A549 treated with DMSO at 1 μM for 4 hours (cell line): ENCODE measurements at places on chromosomes 3 and 15. TPM values are rescaled to one million over a fixed set of nuclear protein-coding genes. Genes with fewer than 3 reads are reported as not detected.

The QRICH1 gene
- total RNA-seq, result 38.9 to 46.3 TPM (median 41.4 TPM) in 5 replicates

The GOLGA8K gene
- total RNA-seq, result 0.38 to 1.2 TPM (median 0.90 TPM) in 5 replicates

The TRH gene
- total RNA-seq, result not detected in 5 replicates

The NCKIPSD gene
- 6.6 to 10.6 TPM (median 9.0 TPM) in 5 replicates for total RNA-seq

The MGA gene
- total RNA-seq, result 7.6 to 10.0 TPM (median 8.6 TPM) in 5 replicates

The SYNPR gene
- total RNA-seq, result not detected in 5 replicates

The GNB4 gene
- 9.4 to 17.3 TPM (median 15.4 TPM) in 5 replicates for total RNA-seq

The CHRM5 gene
- 0.05 TPM in 1 of 5 replicates, not detected in the others for total RNA-seq

The MELTF gene
- total RNA-seq, result 46.4 to 63.5 TPM (median 58.3 TPM) in 5 replicates

The LMOD3 gene
- not detected in 5 replicates for total RNA-seq

The CADM2 gene
- total RNA-seq, result 0.12 to 0.23 TPM (median 0.17 TPM) in 4 of 5 replicates, not detected in the other

The GHSR gene
- not detected in 5 replicates for total RNA-seq

The FBXL2 gene
- total RNA-seq, result 5.3 to 9.5 TPM (median 7.8 TPM) in 5 replicates

The ZPLD1 gene
- 0.04 to 0.07 TPM (median 0.06 TPM) in 4 of 5 replicates, not detected in the other for total RNA-seq

The CSPG4 gene
- total RNA-seq, result 0.08 to 0.13 TPM (median 0.11 TPM) in 5 replicates

The TNNC1 gene
- 1.2 to 2.0 TPM (median 1.4 TPM) in 5 replicates for total RNA-seq

The TMEM212 gene
- not detected in 5 replicates for total RNA-seq

The ARPIN gene
- total RNA-seq, result 10.2 to 13.8 TPM (median 13.0 TPM) in 5 replicates

The LRCH3 gene
- total RNA-seq, result 13.2 to 18.1 TPM (median 16.8 TPM) in 5 replicates

The LRRC34 gene
- total RNA-seq, result not detected in 5 replicates

The PHLDB2 gene
- total RNA-seq, result 17.2 to 32.4 TPM (median 26.6 TPM) in 5 replicates

The SPINT1 gene
- 0.79 to 1.1 TPM (median 0.85 TPM) in 5 replicates for total RNA-seq

The LRRIQ4 gene
- not detected in 5 replicates for total RNA-seq

The CNTN3 gene
- not detected in 5 replicates for total RNA-seq

The CSPG5 gene
- 0.77 to 1.3 TPM (median 1.0 TPM) in 5 replicates for total RNA-seq

The SLC28A1 gene
- total RNA-seq, result 0.08 TPM in 1 of 5 replicates, not detected in the others

The FAM81A gene
- total RNA-seq, result 10.4 to 17.3 TPM (median 13.9 TPM) in 5 replicates

The TAGLN3 gene
- total RNA-seq, result not detected in 5 replicates

The KCNMB3 gene
- 0.91 to 1.6 TPM (median 1.2 TPM) in 5 replicates for total RNA-seq

The NOX5 gene
- 0.12 to 0.48 TPM (median 0.20 TPM) in 5 replicates for total RNA-seq

The DISP2 gene
- 0.32 to 1.3 TPM (median 1.2 TPM) in 5 replicates for total RNA-seq

The COL6A5 gene
- not detected in 5 replicates for total RNA-seq

The ATP8B4 gene
- total RNA-seq, result 0.80 to 1.6 TPM (median 0.84 TPM) in 5 replicates

The GOLGA8T gene
- total RNA-seq, result 0.66 to 1.7 TPM (median 1.3 TPM) in 5 replicates

The ADPGK gene
- total RNA-seq, result 68.9 to 84.4 TPM (median 83.2 TPM) in 5 replicates

The ADAMTS9 gene
- 0.54 to 0.78 TPM (median 0.59 TPM) in 5 replicates for total RNA-seq

The XRN1 gene
- total RNA-seq, result 3.3 to 8.5 TPM (median 5.1 TPM) in 5 replicates

The HCN4 gene
- 0.21 to 0.31 TPM (median 0.28 TPM) in 5 replicates for total RNA-seq

The MEX3B gene
- total RNA-seq, result 4.6 to 6.7 TPM (median 5.4 TPM) in 5 replicates

The KNG1 gene
- 0.17 TPM in 1 of 5 replicates, not detected in the others for total RNA-seq

The CCNB2 gene
- 95.3 to 108 TPM (median 106 TPM) in 5 replicates for total RNA-seq

The SPPL2A gene
- 81.9 to 114 TPM (median 111 TPM) in 5 replicates for total RNA-seq

The EBLN2 gene
- total RNA-seq, result 0.38 to 0.57 TPM (median 0.51 TPM) in 5 replicates

The TRPM1 gene
- not detected in 5 replicates for total RNA-seq

The RAB6B gene
- 1.5 to 2.4 TPM (median 1.7 TPM) in 5 replicates for total RNA-seq

The RAD51 gene
- 17.5 to 20.8 TPM (median 18.8 TPM) in 5 replicates for total RNA-seq

The ST3GAL6 gene
- total RNA-seq, result 0.69 to 0.82 TPM (median 0.71 TPM) in 5 replicates

The COL8A1 gene
- not detected in 5 replicates for total RNA-seq

The MESP1 gene
- 2.7 to 8.0 TPM (median 6.3 TPM) in 5 replicates for total RNA-seq

The NLGN1 gene
- not detected in 5 replicates for total RNA-seq

The PRR23B gene
- total RNA-seq, result not detected in 5 replicates

The VEPH1 gene
- total RNA-seq, result 0.07 to 0.14 TPM (median 0.07 TPM) in 3 of 5 replicates, not detected in the others

The TGM4 gene
- total RNA-seq, result 0.05 to 0.09 TPM (median 0.07 TPM) in 3 of 5 replicates, not detected in the others

The GUCA1C gene
- total RNA-seq, result not detected in 5 replicates

The PPM1L gene
- total RNA-seq, result 0.59 to 0.95 TPM (median 0.67 TPM) in 5 replicates

The SNTN gene
- not detected in 5 replicates for total RNA-seq

The INSYN1 gene
- 1.4 to 2.6 TPM (median 2.1 TPM) in 5 replicates for total RNA-seq
